ENCODE measurements at places on chromosomes 3 and 15.

GRCh38 chr3:127019449-127019848, 36.5 kb downstream of the PLXNA1 start:
- H3K36me3 ChIP-seq = peaks cover 1% of the 10 kb centered on the region
- no peak for DNase-seq
- no peak overlapping the region for H3K27ac ChIP-seq
- H3K27me3 ChIP-seq = no peaks in the 10 kb centered on the region
- H3K4me1 ChIP-seq = no peaks in the 10 kb centered on the region
- H3K4me3 ChIP-seq = no peak overlapping the region

GRCh38 chr15:64009241-64009640, 37.0 kb downstream of the DAPK2 start:
- peaks cover 46% of the 10 kb centered on the region for H3K4me1 ChIP-seq
- peak overlapping the region; percentile 98 for H3K27ac ChIP-seq

DNA sequence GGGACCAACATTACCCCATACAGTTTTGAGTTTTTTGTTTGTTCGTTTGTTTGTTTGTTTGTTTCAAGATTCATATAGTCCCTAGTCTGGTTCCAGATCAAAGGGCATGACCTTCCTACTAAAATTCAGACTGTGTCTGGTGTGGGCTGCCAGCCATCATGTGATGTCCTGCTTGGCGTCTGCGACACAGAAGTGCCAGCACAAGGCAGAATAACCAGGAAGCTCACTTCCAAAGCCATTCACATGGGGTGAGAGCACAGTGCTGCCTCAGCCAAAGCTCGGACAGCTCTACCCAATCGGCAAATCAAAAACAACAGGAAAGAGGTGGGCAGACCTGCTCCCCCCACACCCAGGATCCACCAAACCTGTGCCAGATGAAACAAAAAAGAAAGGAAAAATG, 142.6 kb upstream of the THBS1 start:
- H3K36me3 ChIP-seq = no peaks in the 10 kb centered on the region
- DNase-seq = no peak
- H3K4me3 ChIP-seq = no peak overlapping the region
- peaks cover 95% of the 10 kb centered on the region for H3K27me3 ChIP-seq

- no peaks in the 10 kb centered on the region for H3K27me3 ChIP-seq
- no peaks in the 10 kb centered on the region for H3K4me1 ChIP-seq
- no peak overlapping the region for H3K27ac ChIP-seq
- DNase-seq = no peak
- H3K4me3 ChIP-seq = no peak overlapping the region
These were observed 17.9 kb downstream of the CD80 start for GRCh38 chr3:119541547-119541946.

GRCh38 chr3:106183762-106184391, 315.1 kb upstream of the CBLB start:
- H3K27me3 ChIP-seq = no peaks in the 10 kb centered on the region
- peaks cover 21% of the 10 kb centered on the region for H3K4me1 ChIP-seq
- no peak overlapping the region for H3K4me3 ChIP-seq

All from central memory CD8-positive, alpha-beta T cell (primary cell).